ENCODE measurements at places on chromosomes 4 and X.

DNA sequence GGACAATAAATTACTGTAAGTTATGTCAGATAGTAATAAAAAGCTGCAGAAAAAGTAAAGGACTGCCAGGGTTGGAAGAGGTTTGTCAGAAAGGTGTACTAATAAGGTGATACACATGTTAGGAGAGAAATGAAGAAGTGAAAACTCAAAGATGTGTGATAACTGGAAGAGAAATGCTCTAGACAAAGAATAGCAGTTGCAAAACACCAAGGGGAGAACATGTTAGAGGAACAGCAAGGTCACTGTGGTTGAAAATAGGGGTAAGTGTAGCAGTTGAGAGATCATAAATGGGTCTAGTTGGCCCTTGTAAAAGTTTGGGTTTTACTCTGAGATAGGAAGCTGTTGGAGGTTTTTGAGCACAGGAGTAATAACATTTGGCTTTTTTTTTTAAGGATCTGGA, 46.9 kb downstream of the HSPA4L start:
- no peak for DNase-seq

- no peak for DNase-seq
These were observed 126.3 kb upstream of the EMCN start for GRCh38 chr4:100644150-100644549.

- DNase-seq: no peak
These were observed 88.7 kb downstream of the SLC16A2 start for GRCh38 chrX:74509989-74510388.

- no peak for DNase-seq
These were observed 278.9 kb upstream of the MAGEC2 start for GRCh38 chrX:142483965-142484364.

DNA sequence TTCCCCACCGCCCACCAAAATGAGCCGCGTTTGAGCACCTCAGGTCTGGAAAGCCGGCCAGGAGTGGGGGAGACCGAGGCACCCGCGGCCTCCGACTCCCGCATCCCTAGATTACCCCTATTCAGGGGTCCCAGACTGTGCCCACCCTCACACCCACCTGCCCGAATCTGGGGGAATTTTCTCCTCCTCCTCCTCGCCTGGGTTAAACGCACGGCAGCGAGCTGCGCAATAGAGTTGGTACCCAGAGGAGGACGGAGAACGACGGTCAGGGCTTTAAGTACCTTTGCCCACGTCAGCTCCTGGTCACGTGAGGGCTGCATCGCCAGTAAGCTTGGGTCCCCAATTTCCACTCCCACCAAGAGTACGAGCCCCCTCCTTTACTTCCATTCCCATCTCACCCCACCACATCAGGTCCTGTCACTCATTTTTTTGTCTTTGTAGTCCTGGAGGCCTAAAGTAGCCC, at the start of gene ARMCX2:
ARMCX2 (minus strand) TSS at position 250 of the 463 bp plus-strand sequence. CDS start 2,262 bp downstream, outside the sequence.
- DNase-seq: peak; percentile 1

DNA sequence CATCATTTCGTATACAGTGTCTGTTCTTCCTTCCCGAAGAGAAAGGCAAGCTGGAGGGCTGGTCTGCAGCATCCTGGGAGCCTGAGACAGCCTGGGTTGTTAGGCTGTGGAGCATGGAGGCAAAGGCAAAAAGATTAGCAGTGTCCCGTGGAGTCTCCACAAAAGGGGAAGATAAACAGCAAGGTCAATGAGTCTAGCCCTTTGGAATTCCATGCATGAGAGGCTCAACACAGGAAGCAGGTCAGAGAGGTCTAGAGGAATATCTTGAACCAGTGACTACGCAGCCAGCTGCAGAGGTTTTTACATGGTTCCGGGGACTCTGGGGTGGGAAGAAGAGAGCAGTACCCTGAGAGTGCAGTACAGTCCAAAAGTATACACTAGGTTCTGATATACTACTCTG, 12.2 kb upstream of the MCF2 start:
- no peak for DNase-seq

DNA sequence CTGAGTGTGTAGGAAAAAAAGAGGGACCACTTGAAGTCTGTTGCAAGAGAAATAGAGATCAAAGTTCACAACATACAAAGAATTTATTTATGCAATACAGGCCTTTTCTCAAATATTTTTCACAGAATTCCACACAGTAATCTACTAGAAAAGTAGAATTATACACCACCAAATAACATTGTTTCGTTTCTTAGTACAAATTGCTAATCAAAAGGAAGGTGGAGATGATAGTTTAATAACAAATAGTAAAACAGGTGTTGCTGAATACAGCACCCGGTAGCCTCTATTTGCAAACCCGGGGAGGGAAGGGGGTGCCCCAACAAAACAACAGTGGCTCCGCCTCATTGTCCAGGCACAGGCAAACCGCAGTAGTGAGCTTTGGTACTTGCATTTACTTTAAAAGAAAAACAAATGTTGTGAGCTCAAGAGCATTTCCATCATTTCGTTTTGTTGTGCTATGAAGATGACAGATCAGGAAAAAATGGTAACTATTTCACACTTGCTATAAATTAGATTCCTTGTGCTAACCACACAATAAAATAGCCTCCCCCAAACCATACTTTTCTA, 186.4 kb downstream of the DCLK2 start:
- no peak for DNase-seq

GRCh38 chr4:9812501-9813340, 31.3 kb downstream of the DRD5 start:
- no peak for DNase-seq

- no peak for DNase-seq
These were observed 94.6 kb downstream of the PAPSS1 start for GRCh38 chr4:107625391-107625902.

- no peak for DNase-seq
These were observed at the start of gene MXRA5 for GRCh38 chrX:3346501-3347259. TSS of gene MXRA5 (minus strand) at chrX:3346652. CDS start at chrX:3343833, 2,819 bp downstream.

DNA sequence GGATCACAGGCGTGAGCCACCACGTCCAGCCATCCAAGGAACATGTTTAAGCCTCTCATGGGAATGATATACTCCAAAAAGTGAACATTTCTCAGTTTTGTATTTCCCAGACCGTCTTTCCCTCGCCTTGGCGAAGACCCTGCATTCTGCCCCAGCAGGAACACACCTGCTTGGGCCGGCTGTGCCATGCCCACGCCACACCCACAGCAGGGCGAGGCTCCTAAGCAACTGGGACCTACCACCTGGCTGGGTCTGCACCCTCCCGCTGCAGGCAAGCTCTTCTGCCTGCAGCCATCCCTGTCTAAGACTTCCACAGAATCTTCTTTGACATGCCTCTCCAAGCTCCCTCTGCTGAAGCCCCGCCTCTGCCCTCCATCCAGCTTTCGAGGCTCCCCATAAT, 3.6 kb downstream of the CCNQ start:
- no peak for DNase-seq

DNA sequence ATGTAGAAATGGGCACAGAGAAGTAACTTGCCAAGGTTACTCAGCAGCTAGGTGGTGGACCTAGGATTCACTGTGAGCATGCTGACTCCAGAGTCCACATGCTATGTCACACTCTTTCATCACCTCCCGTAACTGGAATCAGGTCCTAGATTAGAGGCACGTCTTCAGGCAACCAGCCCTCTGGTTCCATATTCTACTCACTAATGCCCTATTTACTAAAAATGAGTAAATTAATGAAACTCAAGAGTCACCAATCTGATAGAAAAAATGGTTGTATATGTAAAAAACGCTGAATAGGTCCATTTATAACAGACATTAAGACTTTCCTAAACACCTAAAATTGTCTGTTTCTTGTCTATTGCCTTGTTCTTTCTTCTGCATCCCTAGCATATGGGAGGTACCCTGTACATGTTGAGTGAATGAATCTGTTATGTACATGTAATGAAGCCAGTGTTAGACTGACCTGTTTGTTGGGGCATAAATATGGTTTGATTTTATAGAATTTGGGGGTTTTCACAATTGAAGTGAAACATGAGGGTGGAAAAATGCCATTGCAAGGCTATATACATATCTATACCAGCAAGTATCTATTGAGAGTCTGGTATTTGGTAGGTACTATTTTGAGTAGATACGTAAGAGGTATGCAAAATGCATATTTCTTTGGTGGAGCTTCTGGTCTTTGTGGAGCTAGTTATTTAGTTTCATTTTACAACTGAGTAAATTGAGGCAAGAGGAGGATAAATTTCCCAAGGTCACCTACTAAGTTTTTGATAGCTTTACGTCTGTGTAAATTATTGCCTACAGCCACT, 7.5 kb upstream of the RUFY3 start:
- no peak for DNase-seq

DNA sequence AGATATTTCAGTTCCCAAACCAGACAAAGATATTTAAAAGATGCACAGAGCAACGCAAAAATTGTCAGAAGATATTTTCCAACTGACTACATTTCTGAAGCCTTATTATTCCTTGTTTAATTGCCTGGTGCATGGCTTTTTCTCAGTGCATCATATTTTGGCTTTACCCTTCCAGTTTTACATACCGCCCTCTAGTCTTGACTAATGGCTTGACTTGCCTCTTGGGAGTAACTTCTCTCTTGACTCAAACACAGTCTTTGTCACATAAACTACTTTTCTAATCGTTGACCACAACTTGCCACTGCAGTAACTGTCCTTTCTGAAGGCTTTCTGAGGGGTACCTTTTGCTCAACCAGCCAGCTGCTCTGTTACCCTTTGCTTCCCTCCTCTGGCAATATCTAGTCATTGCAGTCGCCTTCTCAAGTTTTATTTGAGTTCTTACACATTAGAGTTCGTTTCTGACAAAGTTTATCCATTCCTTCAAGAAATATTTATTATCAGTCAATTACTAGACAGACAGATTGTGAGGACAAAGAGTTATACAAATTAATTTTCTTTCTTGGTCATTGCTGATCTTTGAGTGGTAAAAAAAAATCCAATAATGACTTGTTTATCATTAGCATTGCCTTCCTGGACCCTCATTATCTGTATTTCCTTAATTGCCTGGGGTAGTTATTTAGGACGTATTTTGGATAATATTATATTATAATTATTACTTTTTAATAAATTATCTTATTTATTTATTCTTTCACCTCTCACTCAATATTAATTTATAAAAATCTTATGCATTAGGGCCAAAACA, 506.9 kb upstream of the PCDH10 start:
- DNase-seq: no peak

- no peak for DNase-seq
These were observed 7.4 kb upstream of the UBA1 start for GRCh38 chrX:47186096-47186740.

DNA sequence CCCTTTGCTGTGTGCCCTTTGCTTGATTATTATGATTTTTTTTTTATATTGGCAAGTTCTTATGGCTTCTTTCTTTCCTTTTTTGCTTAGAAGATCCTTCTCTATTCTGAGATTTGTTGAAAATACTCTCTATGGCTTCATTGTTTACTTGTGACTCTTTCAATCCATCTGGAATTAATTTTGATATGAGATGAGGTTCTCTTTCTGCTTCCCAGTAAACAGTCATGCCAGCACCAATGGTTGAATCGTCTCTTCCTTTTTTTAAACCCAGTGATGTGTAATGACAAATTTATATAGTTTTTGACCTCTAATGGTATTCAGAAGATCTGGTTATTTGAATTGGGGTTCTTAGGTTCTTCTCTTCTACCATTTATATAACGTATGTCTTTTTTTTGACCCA, 121.8 kb downstream of the ARHGAP10 start:
- DNase-seq: no peak

DNA sequence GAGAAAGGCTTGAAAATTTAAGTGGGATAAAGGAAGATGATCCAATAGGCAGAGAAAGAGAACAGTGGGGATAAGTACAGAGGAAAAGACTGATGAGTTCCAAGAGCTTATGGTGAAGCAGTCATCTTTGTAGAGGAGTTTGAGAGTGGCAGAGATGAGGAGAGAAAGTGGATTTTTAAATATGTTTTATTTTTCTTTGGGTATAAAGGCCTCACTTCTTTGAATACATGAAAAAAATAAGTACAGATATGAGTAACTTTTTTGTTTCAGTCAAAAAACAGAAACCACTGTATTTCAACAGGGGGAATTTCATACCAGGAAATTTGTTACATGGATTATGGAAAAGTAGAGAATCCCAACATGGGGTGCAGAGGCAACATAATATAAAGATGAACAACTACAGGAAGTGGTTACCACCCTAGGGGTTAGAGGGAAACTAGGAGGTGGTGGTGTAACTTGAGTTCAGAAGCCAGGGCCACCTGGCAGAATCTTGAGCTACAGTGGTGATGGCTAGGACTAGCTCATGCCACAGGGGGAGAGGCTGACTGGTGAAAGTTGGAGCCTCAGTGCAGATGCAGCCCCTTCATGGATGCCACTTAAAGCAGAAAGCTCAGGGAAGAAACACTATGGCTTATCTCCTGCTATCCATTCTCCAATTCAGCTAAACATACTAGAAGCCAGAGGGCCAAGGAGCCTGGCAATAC, 3.4 kb upstream of the CYBB start:
- no peak for DNase-seq

- no peak for DNase-seq
These were observed 53.7 kb downstream of the NAA11 start for GRCh38 chr4:79272126-79272525.

- DNase-seq: no peak
These were observed 540 bp downstream of the ZNF721 start for GRCh38 chr4:498328-498904.

DNA sequence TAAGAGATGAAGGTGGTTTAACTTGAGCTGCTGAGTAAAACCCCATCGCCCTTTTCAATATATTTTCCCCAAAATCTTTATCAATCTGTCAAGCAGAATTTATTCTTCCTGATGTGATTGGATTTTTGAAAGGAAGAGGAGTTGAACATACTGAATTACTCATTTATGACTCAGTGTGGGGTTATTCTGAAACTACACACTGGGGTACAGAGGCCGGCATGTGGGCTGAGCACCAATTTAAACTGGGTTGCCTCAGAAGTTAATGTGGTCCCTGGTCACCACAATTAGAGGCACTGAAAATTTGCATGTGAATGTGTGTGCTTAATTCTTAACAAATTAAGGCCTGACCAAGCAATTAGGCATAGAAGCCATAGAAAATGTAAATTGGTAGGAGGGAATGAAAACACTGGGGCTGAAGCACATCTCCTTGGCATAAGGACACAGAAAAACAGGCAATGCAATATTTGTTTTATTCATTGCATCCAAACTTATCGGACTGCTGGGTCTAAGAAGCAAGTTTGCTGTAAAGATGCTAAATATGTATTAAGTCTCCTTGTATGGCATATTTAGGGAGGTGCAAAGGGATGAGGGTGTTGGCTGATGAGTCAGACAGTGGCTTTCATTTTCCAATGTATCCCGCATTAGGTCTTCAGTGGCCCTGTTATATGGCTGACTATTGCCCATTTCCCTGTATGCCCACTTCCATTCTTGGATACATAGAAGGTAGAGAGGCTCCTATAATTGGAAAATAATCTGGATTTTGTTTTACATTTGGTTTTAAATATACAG, 170.9 kb downstream of the IL15 start:
- DNase-seq: no peak

DNA sequence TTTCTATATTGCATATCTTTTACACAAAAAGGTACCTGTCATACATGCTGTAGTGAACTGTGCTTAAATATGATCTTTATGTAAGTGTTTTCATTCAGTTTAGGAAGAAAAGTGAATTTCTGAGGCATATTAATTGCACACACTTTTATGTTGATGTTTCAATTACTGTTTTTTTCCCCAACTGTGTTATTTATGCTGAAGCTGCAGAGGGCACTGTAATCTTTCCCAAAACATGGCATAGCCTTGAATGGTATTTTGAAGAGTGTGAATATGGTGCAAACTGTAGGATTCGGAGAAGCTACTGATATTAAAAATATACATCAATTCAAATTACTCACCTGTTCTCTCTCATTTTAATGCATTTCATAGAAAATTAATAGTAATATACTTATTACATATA, 6.0 kb upstream of the CENPE start:
- DNase-seq: no peak
